IMR-90 (cell line): ENCODE measurements at places on chromosomes 2 and 18.

DNA sequence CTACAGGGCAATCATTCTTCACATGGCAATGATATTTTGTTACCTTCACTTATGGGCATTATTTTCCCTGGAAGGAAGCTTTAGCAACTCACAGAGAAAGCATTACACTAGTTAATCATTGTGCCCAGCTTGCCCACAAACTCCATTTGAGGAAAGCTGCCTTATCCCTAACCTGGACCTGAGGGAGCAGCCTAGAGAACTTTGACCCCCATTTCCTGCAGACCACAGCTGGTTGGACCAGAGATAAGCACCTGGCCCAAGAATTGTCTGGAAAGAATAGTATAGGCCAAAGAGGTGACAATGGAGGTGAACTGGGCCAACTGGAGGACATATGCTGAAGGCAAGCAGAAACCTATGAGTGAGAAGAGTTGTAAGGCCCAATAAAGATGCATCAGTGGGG is 48.4 kb upstream of the SESTD1 start:
- H3K27ac ChIP-seq, result no peak overlapping the region
- peaks cover 7% of the 10 kb centered on the region for H3K27me3 ChIP-seq
- H3K4me3 ChIP-seq, result no peak overlapping the region
- no peak for DNase-seq
- no peaks in the 10 kb centered on the region for H3K4me1 ChIP-seq
- H3K36me3 ChIP-seq, result no peaks in the 10 kb centered on the region

DNA sequence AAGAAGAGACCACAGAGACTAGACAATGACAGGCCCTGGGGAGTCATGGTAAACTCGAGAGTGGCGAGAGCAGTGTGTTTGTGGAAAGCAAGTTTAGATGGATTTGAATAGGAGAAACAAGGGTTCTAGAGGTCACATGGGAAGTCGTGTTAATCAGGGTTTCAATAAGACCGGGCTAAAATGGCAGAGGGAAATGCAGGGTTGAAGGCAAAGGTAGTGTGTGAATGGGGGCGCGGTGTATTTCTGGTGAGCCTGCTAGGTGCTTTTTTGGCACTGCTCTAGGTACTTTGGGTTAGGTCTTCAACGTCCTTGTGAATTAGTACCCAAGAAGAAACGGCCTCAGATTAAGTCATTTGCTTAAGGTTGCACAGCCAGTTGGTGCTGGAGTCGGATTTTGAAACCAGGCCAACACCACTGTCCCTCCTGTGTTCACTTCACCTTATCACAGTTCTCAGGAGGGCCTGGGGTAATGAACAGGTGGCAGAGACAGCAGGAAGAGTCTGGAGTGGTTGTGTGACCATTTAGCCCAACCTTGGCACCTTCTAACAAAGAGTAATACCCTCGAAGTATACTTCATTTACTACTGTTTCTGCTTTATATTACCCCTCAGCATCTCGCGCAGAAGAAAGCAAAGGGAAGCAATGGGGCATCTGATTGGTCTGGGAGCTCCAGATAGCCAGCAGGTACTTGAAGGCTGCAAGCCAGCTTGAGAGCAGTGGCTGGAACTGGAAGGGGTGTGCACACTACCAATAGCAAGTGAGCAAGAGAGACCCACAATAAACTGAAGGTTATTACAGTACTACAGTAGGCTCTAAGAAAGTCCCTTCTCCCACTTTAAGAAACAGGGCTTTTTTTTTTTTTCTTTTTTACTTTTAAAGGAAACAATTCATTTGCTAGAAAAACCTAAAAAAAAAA is 33.4 kb upstream of the GAREM2 start:
- no peak for DNase-seq
- H3K27ac ChIP-seq, result no peak overlapping the region
- H3K4me1 ChIP-seq, result no peaks in the 10 kb centered on the region
- H3K4me3 ChIP-seq, result no peak overlapping the region
- no peaks in the 10 kb centered on the region for H3K27me3 ChIP-seq

DNA sequence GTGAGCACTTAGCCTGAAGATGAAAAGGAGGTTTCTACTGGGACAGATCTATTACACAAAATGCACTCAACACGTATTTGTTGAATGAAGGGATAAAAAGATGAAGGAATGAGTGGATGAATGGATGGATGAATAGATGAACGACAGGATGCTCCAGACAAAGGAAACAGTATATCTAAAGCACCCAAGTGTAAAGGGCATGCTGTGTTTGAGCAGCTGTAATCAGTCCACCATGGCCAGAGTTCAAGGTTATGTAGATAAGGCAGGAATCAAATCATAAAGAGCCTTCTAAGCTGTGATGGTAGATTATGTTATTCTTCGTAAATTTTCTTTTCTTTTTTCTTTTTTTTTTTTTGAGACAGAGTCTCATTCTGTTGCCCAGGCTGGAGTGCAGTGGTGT is 213.8 kb upstream of the FBXO11 start:
- H3K4me1 ChIP-seq, result peaks cover 2% of the 10 kb centered on the region; the same call in 1 of the 2 replicates
- no peaks in the 10 kb centered on the region for H3K27me3 ChIP-seq
- no peak for DNase-seq
- no peak overlapping the region for H3K27ac ChIP-seq

DNA sequence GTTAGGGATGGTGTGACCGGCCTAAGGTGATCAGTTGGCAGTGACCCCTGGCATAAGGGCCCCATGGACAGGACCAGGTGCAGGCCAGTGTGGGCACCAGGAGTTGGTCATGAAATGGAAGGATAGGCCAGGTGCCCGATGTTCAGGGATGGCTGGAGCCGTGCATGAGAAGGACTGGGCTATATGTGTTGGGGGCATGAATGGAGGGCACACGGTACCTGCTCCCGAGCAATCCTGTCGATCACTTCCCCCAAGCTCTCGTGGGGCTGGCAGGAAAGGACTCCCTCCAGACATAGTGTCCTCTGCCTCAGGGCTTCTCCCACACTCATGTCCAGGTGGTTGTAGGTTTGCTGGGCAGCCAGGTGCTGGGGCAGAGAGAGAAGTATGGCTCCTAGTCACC is 7.6 kb downstream of the PRKAG3 start:
- no peak overlapping the region for H3K4me3 ChIP-seq
- no peak overlapping the region for H3K27ac ChIP-seq
- H3K27me3 ChIP-seq, result peaks cover 25% of the 10 kb centered on the region
- H3K36me3 ChIP-seq, result peaks cover 2% of the 10 kb centered on the region; the same call in 1 of the 2 replicates
- H3K4me1 ChIP-seq, result peaks cover 2% of the 10 kb centered on the region; the same call in 1 of the 2 replicates
